ENCODE measurements at places on chromosomes 7 and 10.

DNA sequence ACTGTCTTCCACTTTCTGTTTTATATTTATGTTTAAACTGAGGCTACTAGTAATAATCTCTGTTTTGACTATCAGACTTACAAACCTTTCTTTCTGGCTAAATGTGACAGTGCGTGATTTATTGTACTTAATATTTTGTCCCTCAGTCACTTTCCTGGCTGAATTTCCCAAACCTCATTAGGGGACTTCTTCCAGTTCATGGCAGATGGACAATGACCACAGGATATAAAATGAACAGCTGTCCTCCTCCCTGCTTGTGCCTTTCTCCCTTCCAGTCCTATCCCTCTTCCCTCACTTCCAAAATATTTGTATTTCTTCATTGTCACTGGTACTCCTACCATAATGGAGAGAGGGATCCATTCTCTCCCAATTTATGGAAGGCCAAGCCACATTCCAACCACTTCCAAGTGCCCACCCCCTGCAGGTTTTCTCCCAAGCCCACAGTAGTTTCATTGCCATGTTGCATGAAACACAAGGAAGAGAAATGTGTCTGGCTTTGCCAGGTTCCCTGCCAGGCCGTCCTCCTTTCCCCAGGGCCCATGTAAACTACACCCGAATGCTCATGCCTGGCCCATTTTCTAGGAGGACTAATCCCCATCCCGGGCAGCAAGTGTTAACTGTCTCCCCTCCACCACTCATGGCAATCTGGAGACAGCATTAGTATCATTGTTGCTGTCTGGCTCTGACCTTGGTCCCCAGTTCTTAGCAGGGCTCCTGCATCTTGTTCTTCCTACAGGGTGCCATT lies 269.5 kb upstream of the SLC26A5 start:
- DNase-seq: no peak

DNA sequence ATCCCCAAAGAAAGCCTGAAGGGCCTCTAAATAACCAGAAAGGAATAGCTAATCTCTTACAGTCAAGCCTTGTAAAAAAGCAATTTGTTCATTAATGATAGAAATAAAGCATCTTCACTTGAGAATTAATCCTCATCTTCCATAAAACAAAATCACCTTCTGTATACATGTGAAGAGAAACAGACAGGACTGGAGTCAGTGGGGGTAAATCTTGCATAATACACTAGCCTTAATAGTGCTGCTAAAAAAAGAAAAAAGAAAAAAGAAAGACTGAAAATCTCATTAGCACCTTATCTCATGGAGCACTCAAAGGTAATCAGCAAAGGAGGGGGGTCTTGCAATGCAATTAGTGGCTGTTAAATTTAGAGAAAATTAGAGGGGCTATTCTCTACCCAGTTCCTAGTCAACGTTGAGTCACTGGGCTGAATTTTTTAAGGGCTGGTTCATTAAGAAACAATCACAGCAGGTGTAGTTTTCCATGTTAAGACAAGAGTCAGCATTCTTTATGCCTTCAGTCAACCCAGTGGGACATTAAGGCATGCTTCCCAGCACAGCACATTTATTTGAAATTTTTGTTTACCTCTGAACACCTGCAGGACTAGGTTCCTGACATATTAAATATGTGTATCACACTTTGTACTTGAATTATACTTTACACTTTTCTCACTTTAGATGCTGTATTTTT lies 1455.7 kb upstream of the CELF2 start:
- DNase-seq: no peak

- DNase-seq: no peak
Observed at GRCh38 chr10:109126016-109126415, 797.3 kb downstream of the XPNPEP1 start.

DNA sequence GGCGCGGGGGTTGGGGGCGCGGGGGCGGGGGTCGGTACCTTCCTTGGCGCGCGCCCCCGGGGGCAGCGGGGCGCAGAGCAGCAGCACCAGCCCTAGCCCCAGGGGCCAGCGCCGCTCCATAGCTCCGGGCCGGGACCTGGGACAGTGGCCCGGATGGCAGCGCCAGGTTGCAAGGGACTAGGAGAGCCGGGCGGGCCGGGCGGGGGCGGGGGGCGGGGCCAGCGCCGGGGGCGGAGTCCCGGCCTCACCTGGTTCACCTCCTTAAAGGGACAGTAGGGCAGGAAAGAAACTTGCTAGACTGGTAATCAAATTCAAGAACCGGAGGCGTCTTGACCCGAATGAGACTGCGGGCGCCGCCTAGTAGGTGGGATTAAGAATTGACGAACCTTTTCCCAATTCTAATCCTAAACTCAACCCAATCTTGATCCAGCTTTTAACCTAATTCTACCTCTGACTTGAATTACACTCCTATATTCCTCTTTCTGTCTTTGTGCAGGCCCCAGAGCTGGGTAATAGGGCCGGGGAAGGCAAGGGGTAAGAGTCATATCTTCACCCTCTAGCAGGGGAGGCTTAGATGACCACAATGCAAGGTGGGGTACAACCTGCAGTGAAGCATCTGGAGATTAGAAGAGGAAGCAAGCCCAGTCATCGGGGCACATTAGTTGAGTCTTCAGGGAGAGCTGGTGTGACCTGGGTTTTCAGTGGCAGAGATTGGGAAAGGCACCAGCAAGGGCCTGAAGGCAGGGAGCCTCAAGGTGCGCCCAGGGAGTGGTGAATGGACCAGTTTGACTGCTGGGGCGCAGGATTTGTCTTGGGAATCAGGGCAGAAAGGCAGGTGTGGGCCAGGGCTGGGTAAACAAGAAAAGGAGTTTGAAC lies at the start of gene EPHA1:
Gene EPHA1 (minus strand): TSS at position 171 of the 876 bp plus-strand sequence. CDS start 51 bp downstream, at position 120.
- peak; percentile 62 for DNase-seq

GRCh38 chr10:3491571-3491970 lies 293.4 kb downstream of the KLF6 start:
- DNase-seq: no peak

DNA sequence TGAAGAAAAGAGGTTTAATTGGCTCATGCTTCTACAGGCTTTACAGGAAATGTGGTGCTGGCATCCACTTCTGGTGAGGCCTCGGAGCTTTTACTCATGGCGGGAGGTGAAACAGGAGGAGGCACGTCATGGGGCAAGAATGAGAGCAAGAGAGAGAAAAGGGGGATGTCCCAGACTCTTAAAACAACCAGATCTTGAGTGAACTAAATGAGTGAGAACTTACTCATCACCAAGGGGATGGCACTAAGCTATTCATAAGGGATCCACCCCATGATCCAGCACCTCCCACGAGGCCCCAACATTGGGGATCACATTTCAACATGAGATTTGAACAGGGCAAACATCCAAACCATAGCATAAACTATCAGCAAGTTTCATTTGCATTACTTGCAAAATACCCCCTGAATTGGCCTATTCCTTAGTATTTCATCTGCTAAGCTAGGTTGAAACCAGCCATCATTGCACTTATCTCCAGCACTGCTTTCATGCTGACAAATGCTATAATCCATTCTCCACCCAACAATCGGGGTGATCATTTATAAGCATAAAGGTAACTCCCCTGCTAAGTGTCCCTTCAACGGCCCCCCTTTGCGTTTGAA lies 179.0 kb downstream of the NOC3L start:
- DNase-seq: no peak

DNA sequence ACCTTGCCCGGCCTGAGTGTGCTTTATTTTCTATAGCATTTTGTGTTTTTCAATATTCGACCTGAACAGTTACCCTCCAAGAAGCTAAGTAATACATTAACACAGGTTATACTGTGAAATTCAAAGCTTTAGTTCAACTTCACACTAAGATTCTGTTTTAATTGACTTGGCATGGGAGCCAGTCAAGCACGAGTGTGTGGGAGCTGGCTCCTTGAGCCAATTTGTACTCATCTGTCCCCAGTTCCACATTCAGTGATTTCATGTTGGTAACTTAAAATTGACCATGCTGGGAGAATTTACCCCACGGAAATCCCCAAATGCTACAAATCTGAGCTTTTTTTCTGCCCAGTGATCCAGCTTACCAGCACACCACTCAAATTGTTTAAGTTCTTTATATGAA lies 20.3 kb downstream of the TSPAN12 start:
- DNase-seq: no peak

GRCh38 chr10:129807211-129807610 lies 156.9 kb downstream of the EBF3 start:
- DNase-seq: no peak

DNA sequence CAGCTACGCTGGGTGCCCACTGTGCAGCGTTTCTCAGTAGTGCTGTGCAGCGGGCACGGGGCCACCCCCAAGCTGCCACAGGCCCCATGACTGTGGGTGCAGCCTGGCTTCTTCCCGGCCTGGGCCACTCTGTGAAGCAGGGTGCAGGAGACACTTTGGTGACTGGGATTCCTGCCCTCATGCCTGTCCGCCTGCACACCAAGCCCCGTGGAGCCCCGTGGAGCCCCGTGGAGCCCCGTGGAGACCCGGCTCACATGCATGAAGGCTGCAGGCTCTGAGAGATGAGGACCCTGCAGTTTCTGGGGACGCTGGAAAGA lies 3.9 kb upstream of the SHH start:
- DNase-seq: no peak

DNA sequence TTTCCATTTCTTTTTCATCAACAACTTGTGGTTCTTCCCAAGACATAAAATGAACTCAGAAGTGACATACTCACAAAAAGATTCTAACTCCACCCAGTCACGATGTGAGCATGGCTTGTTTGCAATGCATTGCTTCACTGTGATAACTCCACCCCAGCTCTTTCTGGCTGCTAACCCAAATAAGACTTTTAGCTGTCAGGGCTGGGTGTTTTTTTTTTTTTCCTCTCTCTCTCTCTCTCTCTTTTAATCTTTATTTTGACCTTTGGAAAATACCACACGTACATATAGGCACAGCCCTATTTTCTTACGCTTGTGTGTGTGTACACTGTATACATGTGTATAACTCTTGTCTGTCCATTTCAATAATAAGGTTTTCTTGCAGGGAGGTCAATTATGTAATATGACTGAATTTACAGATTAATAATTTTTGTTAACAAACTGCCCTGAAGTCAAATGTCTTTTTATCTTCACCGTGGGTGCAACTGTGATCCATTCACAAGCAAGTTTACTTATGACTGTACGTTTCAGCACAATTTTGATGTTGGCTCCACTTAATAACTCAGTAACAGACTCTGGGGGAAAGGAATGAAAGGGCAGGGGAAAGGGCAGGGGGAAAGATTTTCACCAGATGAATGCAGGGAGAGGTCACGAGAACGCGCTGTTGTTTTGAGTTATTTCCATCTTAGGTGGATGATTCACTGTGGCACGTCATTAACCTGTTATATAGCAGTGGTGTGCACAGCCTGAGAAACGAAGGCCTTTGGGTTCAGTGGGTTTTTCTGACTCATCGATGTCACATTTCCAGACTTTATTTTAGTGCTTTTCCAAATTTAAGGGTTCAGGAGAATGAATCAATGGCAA lies 49.1 kb downstream of the APBB1IP start:
- DNase-seq: peak; percentile 64

DNA sequence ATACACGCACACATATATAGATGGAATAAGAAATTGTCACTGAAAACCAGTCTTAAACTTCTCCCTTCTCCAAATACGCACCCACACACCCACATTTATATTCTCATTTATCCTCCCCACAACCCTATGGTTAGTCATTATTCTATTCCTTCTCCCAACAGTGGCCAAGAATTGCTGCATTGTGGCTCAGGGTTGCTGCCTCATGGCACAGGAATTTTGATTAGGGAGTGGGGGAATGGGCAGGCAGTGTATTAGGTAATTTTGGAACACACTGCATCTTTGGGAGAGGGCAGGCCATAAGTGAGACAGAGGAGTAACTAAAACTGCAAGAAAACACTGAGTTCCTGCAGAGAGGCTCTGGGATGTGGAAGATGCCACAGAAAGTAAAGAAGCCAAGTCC lies 35.7 kb downstream of the NAPEPLD start:
- no peak for DNase-seq

- no peak for DNase-seq
Observed at GRCh38 chr7:127754457-127754856, 102.5 kb downstream of the SND1 start.

DNA sequence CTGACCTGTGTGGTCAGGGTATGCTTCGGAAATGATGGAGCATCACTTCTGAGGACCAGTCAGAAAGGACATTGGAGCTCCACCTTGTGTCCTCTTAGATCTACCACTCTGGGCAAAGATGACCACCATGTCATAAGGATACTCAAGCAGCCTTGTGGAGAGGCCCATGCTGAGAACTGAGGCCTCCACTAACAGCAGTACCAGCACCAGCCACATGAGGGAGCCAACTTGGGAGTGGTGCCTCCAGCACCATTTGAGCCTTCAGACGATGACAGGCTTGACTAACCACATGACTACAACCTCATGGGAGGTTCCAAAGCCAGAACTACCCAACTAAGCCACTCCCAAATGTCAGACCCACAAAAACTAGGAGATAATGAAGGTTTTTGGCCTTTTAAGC lies 116.0 kb downstream of the NPTX2 start:
- no peak for DNase-seq

- DNase-seq: no peak
Observed at GRCh38 chr7:84250452-84250851, 55.9 kb upstream of the SEMA3A start.

DNA sequence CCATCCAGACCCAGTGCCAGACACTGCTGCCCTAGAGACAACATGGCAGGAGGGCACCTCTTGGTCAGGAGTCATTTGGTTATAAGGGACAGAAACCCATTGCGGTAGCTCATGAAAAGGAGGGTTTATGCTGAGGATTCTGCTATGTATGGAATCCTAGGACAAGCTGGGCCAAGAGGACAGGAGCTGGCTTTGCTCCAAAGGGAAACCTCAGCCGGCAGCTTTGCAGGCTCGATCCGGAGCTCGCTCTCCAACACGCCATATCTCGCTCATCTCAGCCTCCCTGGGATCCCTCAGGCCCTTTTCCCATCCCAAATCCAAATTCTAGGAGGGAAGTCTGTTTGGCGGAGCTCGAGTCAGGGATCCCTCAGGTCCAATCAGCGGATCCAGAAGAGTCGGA lies 345.7 kb downstream of the GLRX3 start:
- DNase-seq: no peak

DNA sequence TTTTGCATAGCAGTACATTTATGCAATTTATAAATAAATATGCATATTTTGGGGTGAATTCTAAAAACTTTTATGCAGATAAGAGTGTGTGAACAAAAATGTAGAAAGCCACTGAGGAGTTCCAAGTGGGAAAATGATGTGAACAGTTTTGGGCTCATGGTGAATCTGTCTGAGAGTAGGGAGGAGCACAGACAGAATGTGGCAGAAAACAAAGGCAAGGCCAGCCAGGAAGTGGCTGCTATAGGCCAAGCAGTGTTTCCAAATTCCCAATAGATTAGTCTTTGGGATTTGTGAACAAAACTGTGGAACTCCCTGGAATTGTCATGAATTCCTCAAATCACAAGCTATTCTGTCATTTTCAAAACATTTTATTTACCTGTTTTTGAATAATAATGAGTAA lies 73.6 kb upstream of the AMPH start:
- no peak for DNase-seq

DNA sequence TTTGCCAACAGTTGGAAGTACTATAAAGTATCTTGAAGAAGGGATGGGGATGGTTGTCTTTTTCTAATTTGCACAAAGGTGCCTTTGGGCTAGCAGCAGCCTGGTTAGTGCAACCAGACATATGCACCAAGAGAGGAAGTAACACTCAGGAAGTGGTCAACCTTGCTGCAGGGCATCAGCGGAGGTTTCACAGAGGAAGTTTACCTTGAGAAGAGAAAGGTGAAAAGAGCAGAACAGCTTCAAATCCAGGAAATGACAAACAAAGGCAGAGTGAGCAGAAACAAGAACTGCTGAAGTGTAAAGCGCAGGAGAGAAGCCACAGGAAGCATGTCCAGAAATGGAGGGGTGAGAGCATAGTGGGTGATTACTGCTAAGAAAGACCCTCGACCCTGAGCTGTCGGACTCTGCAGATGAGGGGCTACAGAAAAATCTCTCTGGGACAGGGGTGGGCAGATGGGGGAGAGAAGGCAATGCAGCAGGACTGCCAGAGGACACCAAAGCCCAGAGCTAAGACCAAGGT lies 66.9 kb downstream of the STK17A start:
- DNase-seq: peak; percentile 87
